ENCODE measurements at places on chromosomes 13 and 19.

DNA sequence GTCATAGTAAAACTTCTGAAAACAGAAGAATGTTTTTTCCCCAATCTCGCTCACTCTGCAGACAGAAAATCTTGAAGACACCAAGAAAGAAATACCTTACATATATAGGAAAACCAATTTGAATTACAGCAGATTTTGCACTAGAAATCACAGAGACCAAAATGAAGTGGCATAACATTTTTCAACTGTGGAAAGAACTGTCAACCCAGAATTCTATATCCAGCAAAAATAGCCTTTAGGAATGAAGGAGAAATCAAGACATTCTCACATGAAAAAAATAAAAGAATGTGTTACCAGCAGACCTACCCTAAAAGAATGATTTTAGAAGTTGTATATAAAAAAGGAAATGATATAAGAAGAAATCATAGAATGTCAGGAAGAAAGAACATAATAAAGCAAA is 28.7 kb downstream of the CCDC122 start:
- DNase-seq: no peak

DNA sequence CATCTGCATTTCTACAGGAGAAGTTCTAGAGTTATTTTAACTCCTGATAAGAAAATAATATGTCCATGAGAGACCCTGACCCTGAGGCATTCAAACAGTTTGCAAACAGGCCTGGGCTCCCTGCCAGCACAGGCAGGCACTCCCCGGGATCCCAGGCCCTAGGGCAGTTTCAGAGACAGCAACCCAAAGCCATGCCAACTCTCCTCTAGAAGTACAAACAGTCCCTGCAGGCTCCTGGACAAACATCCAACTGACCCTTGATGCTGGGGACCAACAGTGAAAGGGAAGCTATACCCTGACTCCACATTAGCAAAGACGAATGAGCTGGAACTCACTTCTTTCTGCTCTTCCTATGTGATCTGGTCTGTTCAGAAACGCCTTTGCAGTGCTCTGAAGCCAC is 44.8 kb downstream of the CCDC70 start:
- no peak for DNase-seq

- DNase-seq: no peak
These were observed 55.1 kb downstream of the CDADC1 start for GRCh38 chr13:49302817-49303216.

DNA sequence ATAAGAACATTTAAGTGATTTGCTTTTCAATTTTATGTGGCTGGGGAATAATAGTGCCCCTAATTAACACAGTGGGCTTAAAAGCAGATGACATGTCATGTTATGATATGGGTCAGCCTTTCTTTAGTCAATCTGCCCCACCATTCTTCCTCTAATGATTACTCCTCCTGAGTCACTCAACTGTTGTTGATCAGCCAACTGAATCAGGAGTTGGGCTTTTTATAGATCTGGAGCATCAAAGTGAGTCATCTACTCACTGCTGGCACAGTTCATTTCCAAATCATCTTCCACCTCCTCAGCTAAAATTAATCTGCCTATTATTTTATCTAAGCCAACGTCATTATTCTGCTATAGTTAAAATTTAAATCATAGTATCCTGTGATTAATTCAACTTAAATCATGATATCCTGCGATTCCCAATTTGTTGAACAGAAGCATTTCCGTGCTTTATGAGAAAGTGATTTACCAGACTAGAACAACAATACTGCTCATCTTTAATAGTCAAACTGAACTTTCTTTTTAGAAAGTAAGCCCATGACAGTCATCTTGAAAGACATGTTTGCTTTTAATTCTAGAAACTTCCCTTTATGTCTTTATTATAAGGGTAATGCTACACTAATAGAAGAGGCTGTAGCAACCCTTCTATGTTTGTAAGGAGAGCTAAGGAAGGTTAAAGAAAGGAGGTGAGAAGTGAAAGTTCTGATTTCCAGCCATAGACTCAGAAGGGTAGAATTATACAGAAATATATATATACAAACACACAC is 551.4 kb downstream of the TBC1D4 start:
- no peak for DNase-seq

GRCh38 chr13:111937777-111938311 is 129.1 kb upstream of the SOX1 start:
- no peak for DNase-seq

DNA sequence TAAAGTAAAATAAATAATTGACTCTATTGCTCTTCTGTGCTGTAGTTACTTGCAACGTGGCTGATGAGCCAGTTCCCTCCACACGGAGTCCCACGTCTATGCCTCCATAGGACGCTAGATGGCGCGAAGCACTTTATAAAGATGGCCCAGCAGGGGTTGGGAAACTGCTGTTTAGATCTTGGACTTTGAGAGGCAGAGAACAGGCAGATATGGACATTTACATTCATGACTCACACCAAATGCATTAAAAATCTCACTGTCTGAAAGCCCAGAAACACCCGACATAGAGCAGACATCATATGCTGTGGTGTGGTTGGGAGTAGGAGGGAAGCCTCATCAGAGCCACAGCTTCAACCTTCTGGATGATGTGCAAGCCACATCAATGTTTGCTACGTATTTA is 643.1 kb upstream of the ARGLU1 start:
- peak; percentile 89 for DNase-seq

- DNase-seq: no peak
These were observed 24.6 kb upstream of the TEX29 start for GRCh38 chr13:111295886-111296285.

- no peak for DNase-seq
These were observed 4.2 kb downstream of the EPS15L1 start for GRCh38 chr19:16467581-16467980.

- peak; percentile 70 for DNase-seq
These were observed 12.1 kb upstream of the PEX11G start for GRCh38 chr19:7500811-7501450.
